Spinal cord (tissue), 10 donors: ENCODE measurements at places on chromosomes 3 and 15. TPM values are rescaled to one million over a fixed set of nuclear protein-coding genes. Genes with fewer than 3 reads are reported as not detected.
A peak's percentile ranks its signal among the peaks of the same experiment; 100 is the strongest.

GRCh38 chr3:187567661-187568121, 102.5 kb downstream of the SST start:
- DNase-seq: no peak

DNA sequence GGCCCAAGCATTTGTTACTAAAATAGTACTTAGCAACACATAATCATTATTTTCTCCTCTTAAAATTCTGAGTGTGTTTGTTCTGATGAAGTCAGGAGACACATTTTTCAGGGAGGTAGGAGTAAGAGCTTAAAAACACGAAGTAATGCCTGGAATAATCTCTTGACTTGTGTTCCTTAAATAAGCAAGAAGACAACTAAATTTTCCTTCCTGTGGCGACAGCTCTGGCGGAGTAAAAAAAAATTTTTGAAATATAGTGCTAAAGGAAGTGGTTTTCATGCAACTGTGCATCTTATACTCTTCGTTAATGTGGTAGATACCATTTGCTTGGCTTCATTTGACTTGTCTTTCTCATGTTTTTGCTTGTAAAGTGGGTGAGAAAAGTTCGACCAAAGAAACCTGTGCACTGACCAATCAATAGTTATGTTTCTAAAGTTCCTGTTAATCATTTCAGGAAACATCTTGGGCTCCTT, 11.1 kb upstream of the MBNL1 start:
- no peak for DNase-seq

NOX5 gene
- 0.22 TPM for total RNA-seq

- peak; percentile 66 for DNase-seq
Measured at GRCh38 chr3:135905058-135905724, 60.3 kb upstream of the PPP2R3A start.

DNA sequence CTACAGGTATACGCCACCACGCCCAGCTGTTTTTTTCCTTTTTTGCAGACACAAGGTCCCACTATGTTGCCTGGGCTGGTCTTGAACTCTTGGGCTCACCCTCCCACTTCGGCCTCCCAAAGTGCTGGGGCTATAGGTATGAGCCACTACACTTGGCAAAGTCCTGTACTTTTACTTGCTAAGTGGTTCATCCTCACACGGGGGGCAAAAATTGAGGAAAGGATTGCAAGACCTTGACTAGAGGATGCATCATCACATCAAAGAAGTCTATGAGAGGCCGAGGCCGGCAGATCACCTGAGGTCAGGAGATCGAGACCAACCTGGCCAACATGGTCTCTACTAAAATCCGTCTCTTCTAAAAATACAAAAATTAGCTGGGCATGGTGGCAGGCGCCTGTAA, 116.5 kb upstream of the FAM174B start:
- DNase-seq: no peak

- DNase-seq: no peak
Measured at GRCh38 chr3:195172039-195172684, 98.8 kb downstream of the XXYLT1 start.

LTF gene
- 1.4 TPM for total RNA-seq

- no peak for DNase-seq
Measured at GRCh38 chr15:88616240-88616639, 4.9 kb upstream of the AEN start.

DNA sequence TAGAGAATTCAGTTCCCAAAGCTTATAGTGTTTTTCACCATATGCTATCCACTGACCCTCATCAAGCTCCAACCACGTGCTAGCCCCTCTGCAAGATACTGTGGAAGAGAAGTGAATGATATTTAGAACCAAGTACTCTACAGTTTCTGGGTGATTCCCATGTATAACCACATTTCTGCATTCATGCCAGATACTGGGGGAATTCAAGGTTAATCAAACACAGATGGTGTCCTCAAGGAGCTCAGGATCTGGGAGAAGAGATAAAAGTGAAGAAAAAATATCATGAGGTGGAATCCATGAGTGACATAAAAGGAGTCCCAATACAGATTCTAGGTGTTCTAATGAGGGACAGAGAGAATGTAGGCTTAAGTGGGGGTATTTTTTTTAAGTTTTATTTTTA, 195.8 kb downstream of the FHIT start:
- no peak for DNase-seq

DNA sequence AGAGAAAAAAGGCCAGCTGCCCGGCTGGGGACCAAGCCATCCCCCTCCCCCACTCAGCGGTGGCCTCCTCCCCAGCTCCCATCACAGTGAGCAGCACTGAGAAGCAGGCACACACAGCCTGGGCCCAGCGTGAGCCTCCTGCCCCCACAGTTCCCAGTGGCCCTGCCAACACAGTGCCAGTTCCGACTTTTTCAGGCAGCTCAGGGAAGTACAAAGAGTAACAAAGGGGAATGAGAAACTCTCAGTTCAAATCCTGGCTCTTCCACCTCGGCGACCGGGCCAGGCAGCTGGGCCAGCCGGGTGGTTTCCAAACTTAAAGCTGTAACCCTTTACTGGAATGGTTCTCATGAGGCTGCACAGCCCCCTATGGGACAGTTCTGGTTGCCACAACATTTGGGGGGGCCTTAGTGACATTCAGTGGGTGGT, 18.5 kb downstream of the TNK2 start:
- no peak for DNase-seq

- DNase-seq: no peak
Measured at GRCh38 chr15:78880242-78880533, 7.5 kb downstream of the MORF4L1 start.

ROPN1B gene
- total RNA-seq: 2.4 TPM

- DNase-seq: no peak
Measured at GRCh38 chr3:81995329-81995728, 233.9 kb upstream of the GBE1 start.

SEMA5B gene
- 20.9 TPM for total RNA-seq

DNA sequence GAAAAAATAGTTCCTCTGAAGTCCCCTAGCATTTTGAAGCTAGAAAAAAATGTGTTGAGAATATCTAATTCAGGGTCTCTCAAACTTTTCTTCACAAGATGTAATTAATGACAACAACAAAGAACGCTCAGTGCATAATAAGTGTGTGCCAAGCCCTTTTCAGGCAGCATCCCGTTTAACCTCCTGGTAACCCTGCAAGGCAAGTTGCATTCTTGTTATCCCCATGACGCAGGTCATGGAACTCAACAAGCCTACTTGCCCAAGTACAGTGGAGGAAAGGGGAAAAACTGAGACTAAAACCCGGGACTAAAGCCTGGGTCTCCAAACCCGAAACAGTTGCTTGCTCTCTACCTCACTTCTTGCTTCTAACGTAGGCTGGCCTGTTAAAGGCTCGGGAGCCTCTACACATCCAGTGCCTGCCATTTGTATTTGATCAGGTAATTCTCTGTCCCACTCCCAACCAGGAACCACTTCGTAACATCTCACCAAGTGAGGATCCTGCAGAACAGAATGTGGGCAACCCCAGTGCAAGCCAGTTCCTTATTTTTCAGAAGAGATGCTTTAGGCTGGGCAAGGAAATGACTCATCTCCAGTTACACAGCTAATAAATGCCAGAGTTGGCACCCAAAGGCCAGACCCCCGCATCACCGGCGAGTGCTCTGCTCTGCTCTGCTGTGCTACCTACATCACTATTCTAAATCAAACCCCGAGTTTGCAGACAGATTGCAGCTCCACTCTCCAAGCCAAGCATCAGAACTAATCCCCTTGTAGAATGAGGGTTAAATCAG, 28.3 kb downstream of the LMCD1 start:
- DNase-seq: peak; percentile 50

KLHL6 gene
- 2.1 TPM for total RNA-seq

DNA sequence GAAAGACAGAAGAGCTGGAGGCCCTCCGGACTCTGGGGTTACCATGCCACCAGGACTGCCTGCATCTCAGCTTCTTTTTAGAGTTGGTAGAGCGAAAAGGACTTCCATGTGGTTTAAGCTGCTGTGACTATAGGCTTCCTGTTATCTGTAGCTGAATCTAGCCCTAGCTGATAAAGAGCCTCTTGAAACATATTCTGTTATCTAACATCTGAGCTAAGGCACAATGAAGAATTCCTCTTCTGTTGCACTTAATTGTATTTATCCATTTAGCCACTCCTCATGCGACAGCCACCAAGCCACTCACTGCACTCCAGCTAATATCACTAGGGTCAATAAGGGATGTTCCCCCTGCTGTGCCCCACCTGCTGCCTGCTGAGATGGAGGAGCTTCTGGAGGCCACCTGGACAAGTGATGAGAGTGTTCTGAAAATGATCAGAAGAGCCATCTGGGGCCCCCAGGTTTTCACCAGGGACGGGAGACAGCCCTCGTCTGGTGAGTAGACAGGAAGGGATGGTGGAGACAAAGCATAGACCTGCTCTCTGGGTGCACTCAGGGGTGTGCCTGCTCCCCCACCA, 94.6 kb upstream of the PLXNA1 start:
- no peak for DNase-seq

GRCh38 chr15:88267720-88268119, 11.2 kb upstream of the NTRK3 start:
- no peak for DNase-seq

GRIP2 gene
- total RNA-seq: 8.4 TPM

GRCh38 chr3:47766186-47766585, 15.5 kb downstream of the SMARCC1 start:
- DNase-seq: no peak

GRCh38 chr3:119025171-119025795, 9.4 kb downstream of the IGSF11 start:
- DNase-seq: no peak

DNA sequence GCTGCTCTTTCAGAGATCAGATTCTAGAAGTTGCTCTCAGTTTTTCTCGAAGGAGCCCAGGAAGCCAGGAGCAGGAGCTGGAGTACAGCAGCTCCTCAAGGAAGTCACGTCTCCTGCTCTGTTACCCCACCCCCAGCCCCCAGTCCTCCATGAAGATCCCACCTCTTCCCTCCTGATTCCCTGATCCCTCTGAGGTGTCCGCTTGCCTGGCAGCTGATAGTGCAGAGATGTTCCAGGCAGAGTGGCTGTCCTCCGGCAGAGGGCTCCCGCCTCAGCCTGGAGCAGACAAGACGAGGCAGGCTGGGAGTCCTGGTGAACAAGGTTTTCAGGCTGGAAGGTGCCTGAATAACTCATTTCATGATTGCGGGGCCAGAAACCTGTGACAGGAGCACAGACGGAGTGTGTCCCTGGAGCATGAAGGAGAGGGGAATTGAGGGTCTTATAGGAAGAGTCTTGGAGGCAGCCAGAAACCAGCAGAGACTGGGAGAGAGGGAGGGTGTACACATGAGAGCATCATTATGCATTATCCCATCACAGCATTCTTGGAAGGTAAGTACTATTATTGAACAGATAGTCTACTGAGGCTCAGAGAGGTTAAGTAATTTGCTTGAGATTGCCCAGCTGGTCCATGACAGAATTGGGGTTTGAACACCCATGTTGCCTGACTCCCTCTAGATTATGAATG, 1.2 kb downstream of the HRH1 start:
- no peak for DNase-seq

GRCh38 chr3:72829701-72830100, 18.5 kb downstream of the SHQ1 start:
- no peak for DNase-seq

DNA sequence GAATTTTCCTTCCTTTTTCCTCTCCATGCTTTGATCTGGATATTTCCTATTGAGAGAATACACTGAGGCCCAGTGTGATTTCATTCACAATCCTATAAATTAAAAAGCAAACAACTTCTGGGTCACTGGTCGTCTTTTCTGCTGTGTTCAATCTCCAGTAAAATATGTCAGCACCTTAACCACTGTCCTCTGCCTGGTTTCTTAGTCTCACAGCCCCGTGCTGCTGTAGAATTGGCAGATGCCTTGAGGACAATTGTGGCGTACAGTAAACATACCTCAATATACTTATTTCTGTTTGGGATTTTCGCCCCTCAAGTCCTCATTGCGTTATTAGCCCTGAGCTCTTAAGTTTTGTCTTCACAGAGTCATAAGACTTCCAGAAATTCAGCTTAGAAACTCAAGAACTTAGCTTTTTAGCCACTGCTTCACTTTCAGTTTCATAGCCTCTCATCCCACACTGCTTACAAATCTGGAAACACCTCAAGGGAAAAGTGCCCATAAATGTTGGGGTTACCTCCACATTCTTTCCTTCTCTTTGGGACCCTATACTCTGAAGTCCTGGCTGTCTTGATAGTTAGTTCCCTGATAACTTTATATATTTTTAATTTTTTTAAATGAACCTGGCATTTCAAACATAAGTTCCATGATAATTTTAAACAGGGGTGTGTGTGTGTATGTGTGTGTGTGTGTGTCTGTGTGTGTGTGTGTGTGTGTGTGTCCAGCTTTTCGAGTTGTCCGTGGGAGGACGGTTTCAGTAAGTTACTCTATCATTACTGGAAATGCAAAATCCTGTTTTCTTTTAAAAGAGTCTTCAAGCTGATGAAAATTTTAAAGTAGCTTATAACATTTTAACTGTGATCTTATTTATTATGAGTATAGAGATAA, 238.4 kb upstream of the CTDSPL start:
- no peak for DNase-seq

GRCh38 chr15:94168250-94168649, 63.1 kb upstream of the MCTP2 start:
- DNase-seq: no peak
